ENCODE measurements at places on chromosomes 13 and 19.

DNA sequence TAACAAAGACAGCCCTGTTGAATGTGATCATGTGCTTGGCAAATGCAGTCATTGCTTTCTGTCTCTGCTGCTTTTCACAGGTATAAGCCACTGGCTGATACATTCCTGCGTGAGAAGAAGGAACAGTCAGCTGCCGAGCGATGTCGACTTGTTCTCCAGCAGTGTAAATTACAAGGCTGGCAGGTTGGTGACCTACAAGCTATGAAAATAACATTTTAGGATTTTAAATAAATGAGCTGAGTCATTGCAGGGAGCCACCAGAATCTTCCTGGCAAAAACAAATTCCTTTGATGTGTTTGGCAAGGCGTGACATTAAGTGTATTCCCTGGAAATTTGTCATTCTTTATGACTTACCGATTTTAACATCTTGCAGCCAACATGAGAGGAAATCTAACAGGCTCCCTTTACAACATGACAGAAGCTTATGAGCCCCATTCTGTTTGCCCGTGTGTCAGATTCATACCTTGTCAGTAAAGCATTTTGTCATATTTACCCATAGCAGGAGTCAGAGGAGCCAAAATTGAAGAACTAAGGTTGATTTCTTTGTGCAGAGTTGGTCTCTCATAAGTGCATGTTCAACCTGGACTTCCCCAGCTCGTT lies 471.4 kb downstream of the MYO16 start:
- no peak for DNase-seq

- DNase-seq: no peak
Measured at GRCh38 chr13:93900731-93901130, 578.8 kb downstream of the DCT start.

GRCh38 chr19:29700498-29700897 lies 14.6 kb downstream of the C19orf12 start:
- DNase-seq: no peak

DNA sequence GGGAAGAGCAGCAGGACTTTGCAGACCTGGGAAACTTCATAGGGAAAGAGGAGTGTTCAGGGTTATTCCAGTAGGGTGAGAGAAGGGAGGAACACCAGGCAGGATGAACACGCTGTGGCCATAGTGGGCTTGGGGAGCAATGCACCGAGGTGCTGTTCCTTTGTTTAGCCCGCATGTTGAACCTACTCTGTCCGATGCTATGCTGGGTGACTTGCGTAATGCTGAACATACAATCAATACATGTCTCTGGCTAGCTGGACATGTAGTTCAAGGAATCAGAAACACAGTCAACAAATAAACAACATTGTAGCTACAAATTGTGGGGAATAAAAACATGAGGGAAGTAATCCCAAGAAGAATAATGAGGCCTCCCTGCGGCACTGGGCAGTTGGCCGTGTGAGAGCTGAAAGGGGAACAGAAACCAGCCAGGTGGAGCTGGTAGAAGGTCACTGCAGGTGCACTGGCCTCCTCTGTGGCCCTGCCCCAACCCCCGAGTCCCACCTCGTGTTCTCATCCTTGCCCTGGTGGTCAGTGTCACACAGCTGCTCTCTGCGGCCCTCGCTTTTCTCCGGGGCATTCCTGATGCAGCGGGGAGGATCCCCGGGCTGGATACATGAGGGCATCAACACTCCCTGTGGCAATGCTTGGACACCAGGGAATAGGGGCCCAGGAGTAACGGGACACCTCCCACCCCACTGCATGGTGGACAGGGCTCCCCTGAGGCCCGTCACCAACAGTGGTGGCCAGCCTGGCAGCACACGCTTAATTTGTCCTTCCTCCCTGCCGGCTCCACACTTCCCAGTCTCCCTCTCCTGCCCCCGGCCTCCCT lies 36.9 kb upstream of the TUBGCP3 start:
- no peak for DNase-seq

- no peak for DNase-seq
Measured at GRCh38 chr19:35347930-35348298, 212 bp downstream of the FFAR1 start.

- DNase-seq: no peak
Measured at GRCh38 chr19:41998246-41999020, 4.4 kb upstream of the ATP1A3 start.

DNA sequence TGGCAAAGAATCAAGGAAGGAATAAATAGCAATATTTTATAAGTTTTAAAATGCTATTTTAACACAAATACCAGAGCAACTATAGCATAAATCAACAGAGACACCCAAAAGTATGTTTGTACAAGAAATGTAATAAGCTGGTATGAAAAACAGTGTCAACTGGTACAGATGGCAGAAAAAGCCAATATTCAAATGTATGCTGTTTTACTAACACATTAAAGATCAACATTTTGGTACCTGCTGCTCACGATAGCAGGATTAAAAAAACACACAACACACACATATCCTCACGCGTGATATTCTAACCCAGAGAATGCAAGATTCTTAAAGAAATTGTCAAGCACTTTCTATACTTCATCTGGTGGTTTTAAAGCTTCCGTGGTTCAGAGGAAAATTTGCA lies 48.1 kb upstream of the C19orf12 start:
- DNase-seq: no peak

DNA sequence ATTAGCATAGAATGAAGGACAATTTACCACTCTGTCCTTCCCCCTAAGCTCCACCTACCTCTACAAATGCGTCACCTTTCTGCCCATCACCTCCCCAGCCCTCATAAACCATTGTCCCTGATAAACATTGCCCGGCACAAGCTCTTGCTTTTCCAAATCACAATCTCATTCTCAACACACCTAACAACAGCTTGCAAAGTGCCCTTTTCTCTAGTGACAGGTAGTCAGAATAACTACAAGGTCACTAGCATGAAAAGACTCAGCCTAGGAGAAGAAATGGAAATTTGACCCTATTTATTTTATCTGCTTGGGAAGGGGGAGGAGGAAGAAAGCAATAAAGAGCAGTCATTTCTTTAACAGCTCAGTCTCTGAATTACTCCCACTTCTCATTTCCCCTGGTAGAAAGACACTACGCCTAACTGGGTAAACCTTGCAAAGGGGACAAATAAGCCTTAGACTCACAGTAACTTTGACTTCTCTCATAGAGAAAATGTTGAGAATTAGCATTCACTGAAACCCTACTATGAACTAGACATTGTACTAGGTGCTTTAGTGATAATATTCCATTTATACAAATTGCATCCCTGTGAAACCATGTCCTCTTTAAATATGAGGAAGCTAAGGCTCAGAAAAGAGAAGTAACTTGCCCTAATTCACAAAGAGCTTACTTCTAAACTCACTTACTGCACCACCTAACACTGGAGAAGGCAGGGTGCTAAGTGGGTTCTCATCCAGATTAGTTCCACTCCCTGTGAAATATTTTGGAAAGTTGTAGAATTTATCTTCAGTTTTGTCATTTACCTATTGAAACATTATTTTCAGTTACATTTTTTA lies 116.2 kb upstream of the FNDC3A start:
- DNase-seq: no peak

GRCh38 chr13:75010941-75011340 lies 471.0 kb downstream of the TBC1D4 start:
- DNase-seq: no peak

Data from activated CD8-positive, alpha-beta memory T cell treated with anti-CD3 and anti-CD28 coated beads for 4 hours (primary cell).